ENCODE measurements at places on chromosomes 11 and 22.

GRCh38 chr11:99148352-99148751 is 127.6 kb downstream of the CNTN5 start:
- DNase-seq: no peak

- DNase-seq: no peak
Measured at GRCh38 chr11:81190546-81190945, 1543.1 kb downstream of the FAM181B start.

DNA sequence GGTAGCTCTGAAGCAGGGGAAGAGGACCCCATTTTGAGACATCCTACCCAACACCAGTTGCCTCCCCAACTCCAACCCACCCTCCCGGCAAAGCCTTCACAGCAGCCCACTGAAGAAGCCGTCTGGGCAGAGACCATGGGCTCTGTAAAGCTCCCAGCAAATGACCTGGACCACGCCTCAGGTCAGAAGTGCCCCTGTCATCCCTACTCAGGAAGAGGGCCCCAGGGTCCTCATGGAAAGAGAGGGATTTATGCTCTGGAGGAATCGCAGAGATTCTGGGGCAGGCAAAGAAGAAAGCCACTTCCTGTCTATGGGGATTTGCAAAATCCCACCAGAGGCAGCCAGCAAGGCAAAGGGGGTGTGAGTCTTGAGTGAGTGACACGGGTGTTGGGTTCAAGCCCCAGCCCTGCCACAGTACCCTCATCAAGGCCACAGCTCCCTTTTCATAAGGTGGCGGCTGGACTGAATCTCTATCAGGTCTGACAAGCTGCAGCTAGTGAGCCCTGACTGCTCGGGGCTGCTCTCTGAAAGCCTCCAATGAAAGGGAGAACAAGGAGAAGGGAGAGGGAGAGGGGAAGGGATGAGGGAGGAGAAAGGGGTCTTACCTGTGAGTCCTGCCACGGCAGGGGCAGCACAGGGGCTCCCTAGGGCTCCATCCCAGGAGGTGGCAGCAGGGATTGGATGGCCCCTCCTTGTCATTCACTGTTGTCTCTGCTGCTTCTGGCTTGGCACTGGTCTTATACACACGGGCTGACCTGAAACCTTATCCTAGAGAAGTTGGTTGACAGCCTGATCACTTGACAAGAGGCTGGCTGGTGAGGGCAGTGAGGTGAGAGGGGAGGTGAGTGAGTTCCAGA is at the start of gene UCP3:
TSS of gene UCP3 (minus strand) at position 713 of the 857 bp plus-strand sequence. CDS start 2,043 bp downstream, outside the sequence.
- DNase-seq: no peak

DNA sequence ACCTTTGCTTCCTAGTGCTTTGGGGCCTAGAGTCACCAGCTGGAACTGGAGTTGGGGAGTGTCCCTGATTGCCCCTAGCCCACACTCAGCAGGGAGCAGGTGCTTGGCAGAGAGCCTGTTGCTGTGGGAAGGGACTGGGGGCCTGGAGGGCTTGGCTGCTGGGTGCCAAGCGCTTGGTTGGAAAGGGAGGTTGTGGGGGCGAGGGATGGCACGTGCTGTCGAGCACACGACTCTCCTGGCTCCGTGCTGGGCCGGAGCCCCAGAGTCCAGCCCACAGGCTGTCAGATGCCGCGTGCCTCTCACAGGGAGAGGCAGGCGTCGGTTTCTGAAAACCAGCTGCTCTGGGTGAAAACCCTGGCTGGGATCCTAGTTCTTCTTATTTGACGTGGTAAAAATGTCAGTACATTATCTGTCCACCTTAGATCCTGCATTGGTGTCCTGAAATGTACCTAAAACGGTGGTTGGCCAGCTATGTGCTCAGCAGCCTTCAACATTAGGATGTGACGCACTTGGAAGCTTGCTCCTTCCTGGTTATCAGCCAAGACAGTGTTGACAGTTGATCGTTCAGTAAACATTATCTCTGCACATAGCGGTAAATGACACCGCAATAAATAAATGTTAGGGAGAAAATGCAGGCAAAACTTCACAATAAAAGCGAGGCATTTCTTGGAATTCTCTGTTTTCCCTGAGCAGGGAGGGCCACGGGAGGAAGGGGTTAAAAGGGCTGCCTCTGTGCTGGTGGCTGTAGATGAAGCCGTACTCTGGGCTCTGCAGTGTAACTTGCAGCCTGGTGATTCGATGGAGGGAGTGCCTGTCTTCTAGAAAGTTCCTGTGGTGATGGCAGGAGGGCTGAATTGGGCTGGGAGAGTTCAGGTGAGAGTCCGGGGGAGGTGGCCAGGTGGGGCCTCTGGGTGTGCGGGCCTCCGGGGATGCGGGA is 29.2 kb downstream of the GRAMD4 start:
- DNase-seq: no peak

- DNase-seq: no peak
Measured at GRCh38 chr11:115613986-115614632, 109.9 kb upstream of the CADM1 start.

DNA sequence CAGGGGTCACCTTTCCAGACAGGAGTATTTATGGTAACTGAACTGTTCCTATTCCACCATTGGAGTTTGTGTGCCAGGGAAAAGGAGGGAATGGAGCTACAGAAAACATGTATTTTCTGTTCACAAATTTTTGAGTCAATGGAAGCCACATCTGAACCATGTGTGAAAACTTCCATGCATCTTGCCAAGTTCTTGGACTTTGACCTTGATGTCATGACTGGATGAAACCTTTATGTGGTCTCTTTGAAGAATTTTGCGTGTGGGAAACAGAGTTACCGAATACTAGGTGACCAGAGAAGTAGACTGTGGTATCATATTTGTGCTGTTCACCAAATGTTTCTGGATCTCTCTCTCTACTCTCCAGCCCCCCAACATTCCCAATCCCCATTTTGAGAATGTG is 104.8 kb downstream of the CD44 start:
- DNase-seq: no peak

GRCh38 chr11:46534711-46535110 is 59.1 kb downstream of the AMBRA1 start:
- DNase-seq: no peak

GRCh38 chr11:115496892-115497291 is 7.3 kb downstream of the CADM1 start:
- DNase-seq: no peak

DNA sequence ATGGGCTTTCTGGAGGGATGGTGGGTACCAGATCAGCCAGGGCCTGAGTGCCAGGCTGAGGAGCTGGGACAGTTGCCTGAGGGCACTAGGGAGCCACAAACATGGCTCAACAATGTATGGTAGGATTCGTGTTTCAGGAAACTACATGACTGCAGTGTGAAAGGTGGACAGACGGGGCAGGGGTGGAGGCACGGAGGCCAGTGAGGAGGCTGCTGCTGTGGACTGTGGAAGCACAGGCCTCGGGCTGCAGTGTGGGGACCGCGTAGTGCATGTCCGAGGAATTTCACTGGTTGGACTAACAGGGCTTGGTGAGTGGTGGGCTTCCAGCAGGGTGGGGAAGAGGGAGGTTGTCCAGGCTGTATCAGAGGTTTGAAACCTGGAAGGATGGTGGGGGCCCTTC is 7.8 kb downstream of the P2RY2 start:
- no peak for DNase-seq

- no peak for DNase-seq
Measured at GRCh38 chr11:131154351-131154750, 216.1 kb upstream of the NTM start.

DNA sequence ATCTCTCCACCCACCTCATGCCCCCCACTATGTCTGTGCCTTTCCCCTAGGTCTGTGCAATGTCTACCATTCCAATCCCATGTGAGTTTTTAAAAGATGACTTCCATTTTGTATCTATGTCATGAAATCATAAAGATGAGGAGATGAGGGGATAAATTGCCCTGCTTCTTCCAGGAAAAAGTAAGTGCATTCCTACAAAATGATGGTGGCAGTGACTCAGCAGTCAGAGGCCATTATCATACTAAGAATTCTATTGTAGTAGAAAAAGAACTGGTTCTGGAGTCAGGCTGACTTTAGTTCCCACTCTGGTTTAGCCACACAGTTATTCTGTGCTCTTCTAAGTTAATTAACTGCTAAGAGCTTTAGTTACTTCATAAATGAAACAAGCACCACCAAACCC is 89.6 kb upstream of the API5 start:
- no peak for DNase-seq

- DNase-seq: no peak
Measured at GRCh38 chr11:62851807-62852522, 12.6 kb upstream of the WDR74 start.

DNA sequence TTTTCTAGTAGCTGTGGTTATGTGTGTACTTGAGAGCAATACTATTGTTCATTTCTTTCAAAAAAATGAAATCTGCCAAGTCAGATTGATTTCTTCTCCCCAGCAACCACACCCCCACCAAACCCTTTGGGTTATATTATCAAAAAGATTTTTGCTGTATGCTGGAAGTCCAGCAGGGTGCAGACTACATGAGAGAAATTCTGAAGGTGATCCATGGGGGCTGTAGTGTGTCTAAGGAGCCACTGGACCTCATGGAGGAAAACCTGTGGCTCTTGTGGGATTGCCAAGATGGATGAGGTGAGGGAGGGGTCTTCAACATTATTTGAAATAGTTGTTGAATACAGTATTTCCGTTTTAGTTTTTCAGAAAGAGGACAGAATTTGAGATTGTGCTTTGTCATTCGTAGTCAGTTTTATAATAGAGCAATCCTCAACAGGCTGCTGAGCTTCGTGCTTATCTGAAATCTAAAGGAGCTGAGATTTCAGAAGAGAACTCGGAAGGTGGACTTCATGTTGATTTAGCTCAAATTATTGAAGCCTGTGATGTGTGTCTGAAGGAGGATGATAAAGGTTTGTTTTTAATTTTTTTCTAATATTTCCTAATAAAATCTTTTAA is 3.1 kb downstream of the EIF3M start:
- no peak for DNase-seq

- DNase-seq: no peak
Measured at GRCh38 chr11:95764267-95764898, 25.2 kb downstream of the FAM76B start.

DNA sequence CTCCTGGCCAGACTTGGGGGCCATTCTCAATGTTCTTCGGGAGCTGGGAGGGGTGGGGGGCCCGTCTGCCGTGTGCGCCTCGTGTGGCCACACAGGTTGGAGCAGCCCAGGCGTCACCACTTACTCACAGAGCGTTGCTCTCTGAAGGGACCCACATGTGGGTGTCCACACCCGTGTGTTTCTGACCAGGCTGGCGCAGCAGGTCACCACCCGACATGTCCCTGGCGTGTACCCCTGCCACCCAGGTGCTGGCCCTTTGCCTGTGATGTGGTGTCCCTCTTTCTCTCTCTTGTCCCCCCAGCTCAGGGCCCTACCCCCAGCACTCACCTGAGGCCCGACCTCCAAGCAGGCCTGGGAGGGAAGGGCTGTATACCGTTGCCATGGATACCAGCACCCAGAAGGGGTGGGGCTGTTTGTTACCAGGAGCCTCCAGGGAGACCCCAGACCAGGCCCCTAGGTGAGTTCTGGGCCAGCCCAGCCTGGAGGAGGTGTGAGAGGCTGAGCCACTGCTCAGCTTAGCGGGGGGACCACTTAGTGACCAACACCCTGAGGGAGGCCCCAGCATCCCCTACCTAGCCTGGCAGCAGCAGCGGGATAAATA is 1.4 kb downstream of the LMNTD2 start:
- no peak for DNase-seq

DNA sequence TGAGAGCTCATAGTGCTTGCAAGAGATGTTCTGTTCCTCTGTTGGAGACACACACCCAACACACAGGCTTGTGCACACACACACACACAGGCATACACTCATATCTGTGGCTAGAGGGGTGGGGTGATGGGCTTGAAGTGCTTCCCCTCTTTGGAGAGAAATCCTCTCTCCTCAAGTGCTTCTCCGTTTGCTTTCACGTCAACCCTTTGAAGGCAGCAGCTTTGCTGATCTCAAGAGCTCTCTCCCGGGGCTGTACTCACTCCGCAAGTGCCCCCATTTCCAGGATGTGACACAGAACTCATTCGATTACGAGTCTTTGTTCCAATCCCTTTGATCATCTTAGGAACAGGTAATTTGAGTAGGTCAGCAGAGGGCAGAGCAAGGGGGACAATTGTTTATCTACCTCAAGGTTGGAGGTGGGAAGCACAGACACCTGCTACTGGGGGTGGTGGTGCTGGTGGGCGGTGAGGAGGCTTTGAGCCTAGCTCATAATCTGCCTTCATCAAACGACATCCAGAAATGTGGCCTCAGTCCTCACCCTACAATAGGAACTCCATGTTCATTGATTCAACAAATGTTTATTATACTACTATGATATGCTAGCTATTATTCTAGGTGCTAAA is 529.8 kb upstream of the CADM1 start:
- no peak for DNase-seq

DNA sequence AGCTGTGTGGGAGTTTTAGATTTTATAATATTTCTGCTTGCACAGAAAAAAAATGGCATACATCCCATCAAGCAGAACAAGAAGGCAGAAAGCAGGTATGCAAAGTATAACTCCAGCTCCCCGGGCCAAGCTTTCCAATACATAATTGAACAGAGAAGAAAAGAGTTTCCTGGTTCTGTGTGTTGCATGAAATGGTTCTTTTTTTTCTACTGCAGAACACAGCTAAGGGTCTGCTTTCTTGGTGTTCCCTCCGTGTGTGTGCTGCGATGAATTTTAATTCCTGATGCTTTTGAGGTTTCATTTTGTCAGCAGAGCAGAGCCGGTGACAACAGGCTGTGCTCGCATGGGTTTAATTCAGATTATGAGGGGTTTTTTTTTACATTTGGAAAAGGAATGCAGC is 70.7 kb upstream of the TTC12 start:
- no peak for DNase-seq

GRCh38 chr11:32006799-32007388 is 84.0 kb upstream of the RCN1 start:
- no peak for DNase-seq

DNA sequence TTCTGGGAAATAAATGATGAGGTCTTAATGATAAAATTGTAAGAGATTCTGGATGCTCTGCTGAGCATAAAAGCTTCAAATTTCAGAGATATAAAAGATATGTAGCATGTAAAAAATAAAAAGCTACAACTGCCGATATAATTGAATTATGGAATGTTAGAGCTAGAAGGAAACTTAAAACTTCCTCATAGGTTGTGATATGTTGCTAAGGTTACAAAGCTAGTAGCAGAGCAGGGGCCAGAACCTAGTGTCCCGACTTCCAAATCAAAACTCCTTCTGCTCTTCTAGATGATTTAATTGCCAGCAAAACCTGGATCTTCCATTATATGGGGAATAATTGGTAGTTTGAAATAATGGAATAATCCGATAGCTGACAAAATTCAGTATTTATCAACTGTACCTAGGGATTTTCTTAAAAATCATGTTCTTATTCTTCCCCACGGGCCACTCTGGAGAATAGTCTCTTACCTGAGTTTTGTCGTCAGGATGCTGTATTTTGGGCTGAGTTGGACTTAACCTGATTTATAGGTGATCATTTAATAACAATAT is at the start of gene ASCL3:
TSS of gene ASCL3 (minus strand) at position 499 of the 549 bp plus-strand sequence. CDS start 4,855 bp downstream, outside the sequence.
- DNase-seq: no peak

GRCh38 chr11:19727246-19727645 is 14.6 kb downstream of the NAV2 start:
- no peak for DNase-seq
